CD8-positive, alpha-beta T cell (primary cell): ENCODE measurements at places on chromosomes 5 and 9. TPM values are rescaled to one million over a fixed set of nuclear protein-coding genes. Genes with fewer than 3 reads are reported as not detected.

The FGFR4 gene
- total RNA-seq: 2.6 TPM

The VAV2 gene
- total RNA-seq: 4.3 TPM

The ARSI gene
- total RNA-seq: 0.14 TPM

The ABCA1 gene
- total RNA-seq: 11.4 TPM

The NTRK2 gene
- total RNA-seq: not detected

The SLC4A9 gene
- not detected for total RNA-seq

The OLFML2A gene
- total RNA-seq: not detected
